Body of pancreas (tissue), 4 donors: ENCODE measurements at places on chromosomes 11 and 22. TPM values are rescaled to one million over a fixed set of nuclear protein-coding genes. Genes with fewer than 3 reads are reported as not detected.
A peak's percentile ranks its signal among the peaks of the same experiment; 100 is the strongest.

- DNase-seq, result no peak
Observed at GRCh38 chr22:31814942-31815341, 61.1 kb downstream of the DEPDC5 start.

DNA sequence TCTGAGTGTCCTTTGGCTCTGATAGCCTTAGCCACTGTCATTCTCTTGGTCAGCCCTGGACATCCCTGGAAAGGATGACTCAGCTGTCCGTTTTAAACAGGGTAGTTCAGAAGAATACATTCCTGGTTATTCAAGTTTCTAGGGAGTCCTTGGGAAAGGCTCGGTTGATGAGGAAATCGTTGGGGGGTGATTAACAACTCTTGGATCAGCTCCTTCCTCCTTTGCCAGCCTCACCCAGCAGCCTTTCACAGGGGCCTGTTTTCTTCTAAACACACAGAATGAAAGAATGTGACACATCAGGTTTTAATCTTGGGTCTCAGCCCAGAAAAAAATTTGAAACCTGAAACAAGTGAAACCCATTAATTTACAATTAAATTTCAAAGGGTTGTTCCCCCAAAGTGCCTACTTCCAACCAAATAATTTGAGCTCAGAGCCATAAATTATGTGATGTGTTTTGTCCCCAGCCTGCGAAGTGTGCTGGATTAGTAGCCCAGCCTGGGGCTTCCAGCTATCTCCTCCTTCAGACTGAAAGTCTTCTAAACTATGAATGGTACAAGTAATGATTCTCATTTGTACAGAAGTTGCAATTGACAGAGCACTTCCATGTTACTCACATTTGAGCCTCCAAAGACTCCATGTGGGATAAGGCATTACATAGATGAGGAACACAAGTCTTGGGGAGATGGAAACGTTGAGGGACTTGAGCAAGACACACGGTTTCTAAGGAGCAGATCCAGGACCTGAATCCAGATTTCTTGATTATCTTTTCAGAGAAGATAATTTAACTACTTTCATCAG is 19.3 kb upstream of the MRGPRX2 start:
- peak; percentile 64 for DNase-seq

- peak; percentile 69 for DNase-seq
Observed at GRCh38 chr22:32985899-32986765, 72.0 kb downstream of the SYN3 start.

DNA sequence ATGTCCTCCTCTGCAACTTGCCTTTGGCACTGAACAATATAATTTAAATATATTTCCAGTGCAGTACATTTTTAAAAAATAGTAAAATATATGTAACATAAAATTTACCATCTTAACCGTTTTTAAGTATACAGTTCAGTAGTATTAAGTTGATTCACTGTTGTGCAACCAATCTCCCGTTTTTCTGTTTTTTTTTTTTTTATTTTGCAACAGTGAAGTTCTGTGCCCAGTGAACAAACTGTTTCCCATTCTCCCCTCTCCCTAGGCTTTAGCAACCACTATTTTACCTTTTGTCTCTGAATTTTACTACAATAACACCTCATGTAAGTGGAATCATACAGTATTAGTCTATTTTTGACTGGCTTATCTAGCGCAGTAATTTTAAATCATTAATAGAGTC is 13.8 kb downstream of the PRRG4 start:
- no peak for DNase-seq

GRCh38 chr11:67002921-67003411 is 20.0 kb upstream of the SYT12 start:
- DNase-seq, result no peak

The ME3 gene
- 20.8 TPM for total RNA-seq

The GGT1 gene
- total RNA-seq, result 45.4 TPM
